ENCODE measurements at places on chromosomes 6 and 20.

DNA sequence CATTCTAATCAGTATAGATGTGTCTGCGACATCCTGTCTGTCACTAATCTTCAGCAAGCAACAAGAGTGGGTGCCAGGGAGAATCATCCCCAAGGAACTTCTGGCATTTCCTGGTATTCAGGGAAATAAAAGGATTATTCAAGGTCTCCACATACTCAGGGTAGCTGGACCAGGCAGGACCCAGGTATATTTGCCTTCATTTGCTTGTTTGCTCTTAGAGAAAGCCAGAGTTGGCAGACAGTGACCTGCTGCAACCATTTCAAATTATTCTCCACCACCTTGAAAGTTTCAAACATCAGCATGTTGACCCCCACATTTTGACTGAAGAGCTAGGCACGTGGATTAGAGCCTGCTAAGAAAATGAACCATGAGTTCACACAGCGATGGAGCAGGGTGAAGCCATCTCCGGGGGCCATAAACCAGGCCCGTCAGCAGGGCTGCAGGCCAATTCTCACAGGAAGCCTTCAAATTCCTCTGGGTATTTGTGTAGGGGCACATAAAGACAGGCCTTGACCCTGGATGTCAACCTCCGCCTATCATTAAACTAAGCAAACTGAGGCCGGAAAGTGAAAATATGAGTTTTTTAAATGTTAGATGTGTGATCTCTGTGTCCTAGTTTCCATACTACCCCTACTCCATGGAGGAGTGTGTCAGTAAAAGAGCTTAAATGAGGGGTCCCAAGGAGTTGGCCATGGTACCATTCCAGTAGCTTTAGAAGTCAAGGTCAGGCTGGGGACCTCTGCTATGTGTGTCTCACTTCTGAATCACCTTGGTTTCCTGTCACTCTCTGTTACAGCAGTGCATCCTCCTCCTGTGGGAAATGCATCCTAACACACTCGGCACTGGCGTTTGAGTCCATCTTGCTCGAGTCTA, 32.9 kb downstream of the TRAM2 start:
- DNase-seq = peak; percentile 24

DNA sequence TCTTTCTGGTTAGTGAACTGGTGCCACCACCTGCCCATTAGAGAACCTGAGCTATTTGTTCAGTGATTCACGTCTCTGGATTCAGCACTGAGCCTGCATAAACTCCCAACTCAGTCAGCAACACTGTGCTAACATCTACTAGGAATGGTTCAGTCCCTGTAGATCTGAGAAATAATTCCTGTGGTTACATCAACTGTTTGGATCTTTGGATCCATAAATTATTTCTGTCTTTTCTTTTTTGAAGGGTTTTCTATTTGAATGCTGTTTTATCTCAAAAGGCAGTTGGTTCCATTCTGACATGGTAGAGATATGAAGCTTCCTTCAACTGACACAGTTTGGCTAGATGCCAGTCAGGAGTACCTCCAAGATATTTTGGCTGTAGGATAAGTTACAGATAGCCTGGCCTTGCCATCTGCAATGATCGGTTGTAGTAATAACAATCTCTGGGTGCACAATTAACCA, 125.9 kb downstream of the TRMT11 start:
- DNase-seq = no peak

DNA sequence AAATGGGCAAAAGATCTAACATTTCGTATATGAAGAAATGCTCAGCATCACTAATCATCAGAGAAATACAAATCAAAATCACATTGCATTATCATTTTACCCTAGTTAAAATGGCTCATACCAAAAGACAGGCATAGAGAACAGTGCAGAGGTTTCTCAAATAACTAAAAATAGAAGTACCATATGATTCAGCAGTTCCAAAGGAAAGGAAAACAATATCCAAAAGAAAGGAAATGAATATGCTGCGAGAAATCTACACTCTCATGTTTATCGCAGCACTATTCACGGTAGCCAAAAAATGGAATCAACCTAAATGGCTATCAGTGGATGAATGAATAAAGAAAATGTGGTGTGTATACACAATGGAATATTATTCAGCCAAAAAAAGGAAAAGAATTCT, 63.5 kb downstream of the VTA1 start:
- no peak for DNase-seq

DNA sequence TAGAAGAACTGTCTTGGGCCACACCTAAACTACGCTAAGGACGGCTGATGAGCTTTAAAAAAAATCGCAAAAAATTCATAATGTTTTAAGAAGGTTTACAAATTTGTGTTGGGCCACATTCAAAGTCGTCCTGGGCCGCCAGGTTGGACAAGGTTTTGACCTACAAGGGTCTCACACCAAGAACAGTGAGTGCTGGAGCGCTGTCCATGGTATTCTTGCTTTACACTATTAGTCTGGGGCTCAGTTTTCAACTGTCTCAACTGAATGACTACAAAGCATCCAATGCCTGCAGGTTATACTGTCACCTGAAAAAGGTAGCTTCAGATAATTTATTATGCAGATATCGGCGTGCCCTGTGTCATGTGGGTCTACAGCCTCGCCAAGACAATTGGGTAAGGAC, 3.7 kb upstream of the FAXC start:
- no peak for DNase-seq

GRCh38 chr20:24943731-24944130, 5.3 kb upstream of the CST7 start:
- no peak for DNase-seq

GRCh38 chr20:62843656-62844055, 18.0 kb downstream of the TCFL5 start:
- DNase-seq = no peak

DNA sequence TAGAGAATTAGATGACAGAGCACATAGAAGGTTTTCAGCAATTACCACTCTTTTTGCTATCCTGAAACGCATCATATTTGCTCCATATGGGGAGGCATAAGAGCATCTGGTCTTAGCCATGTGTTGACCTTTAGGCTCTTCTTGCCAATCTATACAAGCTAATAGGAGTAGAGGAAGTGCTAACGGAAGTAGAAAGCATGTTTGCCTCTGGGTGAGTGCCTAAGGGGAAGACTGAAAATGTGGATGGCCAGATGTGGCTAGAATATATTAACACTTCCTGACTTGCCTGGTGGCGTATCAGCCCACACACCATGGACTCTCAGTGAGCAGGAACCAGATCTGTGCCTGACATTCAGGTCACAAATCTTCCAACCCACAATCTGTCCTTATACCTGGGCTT, 136.3 kb downstream of the LRRC1 start:
- no peak for DNase-seq

DNA sequence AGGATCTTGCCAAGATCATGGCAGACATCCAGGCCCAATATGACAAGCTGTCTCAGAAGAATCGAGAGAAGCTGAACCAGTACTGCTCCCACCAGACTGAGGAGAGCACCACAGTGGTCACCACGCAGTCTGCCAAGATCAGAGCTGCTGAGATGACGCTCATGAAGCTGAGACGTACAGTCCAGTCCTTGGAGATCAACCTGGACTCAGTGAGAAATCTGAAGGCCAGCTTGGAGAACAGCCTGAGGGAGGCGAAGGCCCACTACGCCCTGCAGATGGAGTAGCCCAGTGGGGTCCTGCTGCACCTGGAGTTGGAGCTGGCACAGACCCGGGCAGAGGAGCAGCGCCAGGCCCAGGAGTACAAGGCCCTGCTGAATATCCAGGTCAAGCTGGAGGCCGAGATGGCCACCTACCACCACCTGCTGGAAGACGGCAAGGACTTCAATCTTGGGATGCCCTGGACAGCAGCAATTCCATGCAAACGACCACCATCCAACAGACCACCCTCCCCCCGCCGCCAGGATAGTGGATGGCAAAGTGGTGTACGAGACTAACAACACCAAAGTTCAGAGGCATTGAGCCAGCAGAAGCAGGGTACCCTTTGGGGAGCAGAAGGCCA, 44.7 kb upstream of the GRM4 start:
- DNase-seq = no peak

GRCh38 chr20:60695226-60696000, 556.6 kb upstream of the CDH4 start:
- DNase-seq = no peak

DNA sequence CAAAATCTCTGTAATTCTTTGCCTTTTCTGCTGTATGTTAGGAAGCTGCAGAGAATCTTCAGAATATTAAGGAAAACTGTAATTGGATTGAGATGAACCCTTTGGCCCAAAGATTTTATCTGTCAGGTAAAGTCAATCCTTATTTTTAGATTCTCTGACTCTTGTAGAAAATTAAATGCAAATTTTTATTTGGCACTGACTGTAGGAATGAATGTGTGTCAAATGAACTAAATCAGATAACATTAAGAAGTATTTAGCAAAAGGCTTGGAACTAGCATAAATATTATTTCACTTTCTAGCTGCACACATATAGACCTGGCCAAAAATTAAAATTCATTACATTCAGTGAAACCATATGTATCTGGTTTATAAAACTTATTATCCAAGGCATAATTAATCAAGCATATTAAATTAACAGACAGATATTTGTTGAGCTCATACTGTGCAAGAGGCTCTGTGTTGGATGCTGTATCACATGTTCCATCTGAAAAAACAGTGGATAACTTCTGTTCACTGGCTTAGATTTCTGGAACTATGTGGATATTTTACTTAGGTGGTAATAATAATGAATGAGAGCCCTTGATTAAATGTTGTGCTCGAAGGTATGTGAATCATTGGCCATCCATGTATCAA, 124.8 kb downstream of the HDGFL1 start:
- DNase-seq = no peak

GRCh38 chr6:136549300-136550044, 750 bp downstream of the MAP7 start:
- DNase-seq = peak; percentile 69

- no peak for DNase-seq
Measured at GRCh38 chr20:46631212-46631869, 19.9 kb downstream of the SLC13A3 start.

GRCh38 chr6:43993881-43994523, 133.2 kb downstream of the MRPL14 start:
- peak; percentile 28 for DNase-seq

DNA sequence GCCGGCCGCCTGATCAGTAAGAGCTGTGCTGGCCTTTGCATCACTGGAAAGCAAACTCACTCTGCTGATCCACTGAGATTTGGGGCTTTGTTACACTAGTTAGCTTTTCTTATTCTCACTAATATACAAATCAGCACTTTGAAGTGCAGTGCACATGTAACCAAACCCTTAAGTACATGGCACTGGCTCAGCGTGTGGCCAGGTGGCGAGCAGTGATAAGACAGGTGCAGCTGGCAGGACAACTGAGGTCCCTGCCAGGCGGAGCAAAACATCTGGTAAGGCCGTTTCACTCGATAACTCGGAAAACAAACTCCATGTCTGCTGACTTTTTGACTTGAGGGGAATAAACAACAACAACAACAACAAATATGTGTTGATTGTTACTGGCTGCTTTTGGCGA, 11.0 kb downstream of the GFRA4 start:
- peak; percentile 19 for DNase-seq

GRCh38 chr20:19259141-19259591, 46.7 kb downstream of the SLC24A3 start:
- no peak for DNase-seq

- DNase-seq = peak; percentile 41
Measured at GRCh38 chr20:10216146-10216791, 2.4 kb upstream of the SNAP25 start.

DNA sequence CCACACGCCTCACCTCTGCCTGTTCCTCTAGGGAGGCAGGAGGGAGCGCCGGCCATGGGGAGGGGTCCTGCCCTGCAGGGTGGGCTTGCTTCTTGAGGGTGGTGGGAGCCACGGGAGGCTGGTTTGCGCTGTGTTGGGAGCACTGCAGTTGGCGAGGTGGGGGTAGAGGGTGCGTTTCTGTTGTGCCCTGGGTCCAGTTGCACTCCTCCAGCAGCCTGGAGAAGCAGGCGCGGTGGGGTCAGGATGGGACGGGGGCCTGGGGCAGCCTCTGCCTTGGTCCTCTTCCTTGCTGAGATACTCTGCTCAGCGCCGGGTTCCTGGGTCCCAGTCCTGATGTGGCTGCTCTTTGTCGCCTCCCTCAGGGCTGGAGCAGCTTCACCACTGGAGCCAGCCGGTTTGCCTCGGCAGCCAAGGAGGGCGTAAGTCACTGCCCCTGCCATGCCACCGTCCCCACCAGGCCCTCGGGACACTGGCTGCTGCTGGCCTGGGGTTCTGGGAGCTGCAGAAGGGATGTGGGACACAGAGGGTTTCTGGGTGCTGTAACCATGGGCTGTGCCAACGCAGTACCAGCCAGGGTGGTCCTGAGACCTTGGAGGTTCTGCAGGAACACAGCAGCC, 8.4 kb downstream of the ARFGAP1 start:
- peak; percentile 36 for DNase-seq
